ENCODE measurements at places on chromosomes 4 and X.

DNA sequence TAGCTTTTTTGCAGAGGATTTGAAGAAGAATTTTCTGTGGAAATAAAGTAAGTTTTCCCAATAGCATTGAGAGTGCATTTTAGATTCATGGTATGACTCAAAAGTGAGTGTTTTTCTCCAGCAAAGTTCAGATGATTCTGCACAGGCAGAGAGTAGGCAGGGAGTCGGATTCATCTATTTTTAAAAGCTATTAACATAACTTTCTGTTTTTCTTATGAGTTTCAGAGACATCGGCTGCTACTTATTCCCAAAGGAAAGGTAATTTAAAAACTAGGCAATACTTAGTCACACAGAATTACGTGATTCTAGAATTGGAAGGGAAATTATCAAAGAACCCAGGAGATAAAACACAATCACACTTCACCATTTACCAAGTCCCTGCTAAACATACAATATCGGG is 4.4 kb downstream of the CCDC110 start:
- no peak for DNase-seq

DNA sequence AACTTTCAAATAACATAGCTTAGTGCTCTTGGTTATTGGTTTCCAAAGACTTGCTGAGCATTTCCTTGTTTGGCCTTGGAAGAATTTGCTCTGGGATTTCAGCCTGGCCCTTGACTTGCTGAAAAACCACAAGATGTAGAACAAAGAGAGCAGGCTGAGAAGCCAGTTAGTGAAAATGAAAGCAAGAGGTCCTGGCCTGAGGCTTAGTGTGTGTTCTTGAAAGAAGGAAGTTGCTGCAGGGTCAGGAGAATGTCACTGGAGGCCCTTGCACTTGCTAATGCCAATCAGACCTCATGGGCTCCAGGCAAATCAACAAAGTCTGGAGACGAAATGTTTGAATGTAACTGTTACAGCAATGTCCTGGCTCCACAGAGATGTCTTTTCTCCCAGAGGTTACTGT is 79.4 kb downstream of the SYNPO2 start:
- no peak for DNase-seq

- no peak for DNase-seq
Measured at GRCh38 chr4:182205306-182205705, 37.9 kb upstream of the TENM3 start.

DNA sequence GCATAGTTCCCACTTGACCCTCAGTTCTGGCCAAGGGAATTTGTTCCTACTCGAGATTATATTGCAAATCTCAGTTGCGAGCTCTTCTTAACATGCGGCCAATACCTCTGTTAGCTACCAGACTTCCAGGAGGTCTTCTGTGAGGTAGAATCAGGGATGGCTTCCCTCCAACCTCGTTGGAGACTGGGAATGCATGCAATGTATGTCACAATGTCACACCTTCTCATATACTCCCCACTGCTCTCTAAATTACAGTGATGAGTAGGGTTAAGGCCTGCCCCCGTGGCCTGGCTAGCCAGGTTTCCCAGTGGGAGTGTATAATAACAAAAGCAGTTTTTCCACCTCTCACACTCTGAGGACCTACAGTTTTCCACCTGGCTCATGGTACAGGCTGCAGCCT is 1962.5 kb downstream of the ARAP2 start:
- no peak for DNase-seq

GRCh38 chr4:39433878-39434492 is 24.7 kb downstream of the RPL9 start:
- no peak for DNase-seq

DNA sequence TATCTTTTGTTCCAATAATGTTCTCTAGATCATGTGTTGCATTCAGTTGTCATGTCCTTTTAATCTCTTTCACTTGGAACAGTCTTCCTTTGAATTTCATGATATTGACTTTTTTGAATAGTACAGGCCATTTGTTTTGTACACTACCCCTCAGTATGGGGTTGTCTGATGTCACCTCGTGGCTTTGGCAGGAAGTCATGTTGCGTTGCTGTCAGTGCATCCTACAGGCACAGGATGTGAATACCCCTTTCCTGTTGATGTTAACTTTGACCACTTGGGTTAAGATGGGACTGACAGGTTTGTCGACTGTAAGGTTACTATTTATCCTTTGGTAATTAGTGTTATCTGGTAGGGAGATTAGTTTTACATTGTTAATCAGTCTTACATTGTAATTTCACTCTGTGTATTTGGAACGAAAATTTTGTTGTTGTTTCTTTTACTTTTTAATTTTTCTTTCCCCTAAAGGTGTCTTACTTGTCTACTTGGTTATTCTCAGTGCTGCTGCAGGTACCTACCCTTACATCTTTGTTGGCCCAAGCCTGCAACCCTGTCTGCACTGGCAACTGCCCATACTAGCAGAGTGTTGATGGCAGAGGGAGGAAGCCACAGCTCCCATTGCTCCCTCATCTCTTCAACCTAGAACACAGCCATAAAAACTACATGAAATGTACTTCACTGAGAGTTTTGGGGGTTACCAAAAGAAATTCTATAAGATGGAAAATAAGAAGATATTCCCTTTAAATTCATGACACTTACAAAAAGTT is 14.7 kb upstream of the ATP8A1 start:
- DNase-seq, result no peak

DNA sequence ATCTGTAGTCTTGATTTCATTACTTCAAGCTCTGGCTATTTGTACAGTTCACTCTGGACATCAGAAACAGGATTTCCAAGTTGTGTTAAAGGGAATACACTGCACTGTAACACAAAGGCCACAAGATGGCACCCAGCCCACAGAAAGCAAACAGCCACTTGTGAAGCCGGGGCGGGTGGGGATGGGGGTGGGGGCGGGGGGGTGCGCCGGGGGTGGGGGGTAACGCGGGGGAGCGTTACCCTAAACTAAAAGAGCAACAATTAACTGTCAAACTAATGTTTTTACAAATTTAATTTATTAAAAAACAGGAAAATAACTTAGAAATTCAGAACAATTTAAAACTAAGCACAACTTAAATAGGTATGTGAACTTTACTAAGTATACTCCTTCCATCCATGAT is 27.3 kb downstream of the PRDX4 start:
- DNase-seq, result no peak

DNA sequence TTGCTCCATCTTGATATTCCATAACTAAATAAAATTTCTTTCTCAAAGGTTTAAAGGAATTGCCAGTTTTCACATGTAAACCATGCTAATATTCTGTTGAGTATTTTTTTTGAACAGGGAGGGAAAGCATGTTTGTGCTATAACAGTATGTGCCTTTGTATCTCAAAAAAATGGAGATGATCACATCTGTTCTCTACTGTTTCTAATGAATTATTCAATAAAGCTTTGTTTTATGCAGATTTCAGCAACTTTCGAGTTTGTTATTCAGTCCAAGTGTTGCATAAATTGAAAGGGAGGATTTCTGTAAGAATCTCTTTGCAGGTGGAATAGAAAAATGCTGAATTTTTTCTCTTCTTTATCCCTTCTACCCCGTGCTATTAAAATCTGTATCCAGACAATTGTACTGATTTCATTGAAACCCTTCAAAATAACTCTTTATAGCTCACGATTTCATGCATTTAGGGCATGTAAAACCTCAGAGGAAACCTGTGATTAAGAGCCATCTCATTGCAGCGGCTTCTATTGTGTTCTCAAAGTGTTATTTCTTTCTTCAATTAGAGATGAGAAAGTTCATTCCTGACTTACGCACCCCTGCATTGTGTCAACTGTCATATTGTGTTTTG is 42.1 kb downstream of the NEIL3 start:
- DNase-seq, result no peak

GRCh38 chr4:137956256-137956655 is 285.9 kb downstream of the SLC7A11 start:
- no peak for DNase-seq

DNA sequence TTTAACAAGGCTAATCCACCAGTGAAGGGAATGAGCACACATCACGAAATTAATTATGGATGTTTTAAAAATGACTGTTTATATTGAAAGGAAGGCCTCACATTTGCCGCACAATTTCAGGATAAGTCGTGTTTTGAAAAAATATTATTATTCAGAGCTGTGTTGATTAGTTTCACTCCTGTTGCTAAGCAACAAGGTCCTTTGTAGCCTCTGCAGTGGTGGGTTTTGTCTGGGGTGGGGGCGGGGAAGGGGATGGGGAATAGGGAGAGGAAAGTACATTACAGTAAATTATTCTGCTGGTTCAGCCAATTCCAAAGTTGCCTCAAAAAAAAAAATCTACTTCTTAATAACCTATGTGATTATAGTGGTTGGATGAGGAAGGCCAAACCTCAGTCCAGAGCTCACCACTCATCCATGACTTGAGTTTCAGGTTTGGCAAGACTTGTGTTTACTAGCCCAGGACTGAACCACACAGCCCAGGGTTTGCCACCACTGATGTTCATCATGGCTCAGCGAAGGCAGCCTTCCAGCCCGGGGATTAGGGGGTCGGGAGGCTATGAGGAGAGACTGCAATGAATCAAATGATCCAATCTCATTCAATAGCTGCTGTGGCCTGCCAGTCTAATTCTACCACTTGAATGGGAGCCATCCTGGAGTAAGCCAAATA is 162.5 kb upstream of the ATP6AP2 start:
- no peak for DNase-seq

- DNase-seq, result peak; percentile 80
Measured at GRCh38 chr4:139554893-139555704, 920 bp downstream of the SETD7 start.

DNA sequence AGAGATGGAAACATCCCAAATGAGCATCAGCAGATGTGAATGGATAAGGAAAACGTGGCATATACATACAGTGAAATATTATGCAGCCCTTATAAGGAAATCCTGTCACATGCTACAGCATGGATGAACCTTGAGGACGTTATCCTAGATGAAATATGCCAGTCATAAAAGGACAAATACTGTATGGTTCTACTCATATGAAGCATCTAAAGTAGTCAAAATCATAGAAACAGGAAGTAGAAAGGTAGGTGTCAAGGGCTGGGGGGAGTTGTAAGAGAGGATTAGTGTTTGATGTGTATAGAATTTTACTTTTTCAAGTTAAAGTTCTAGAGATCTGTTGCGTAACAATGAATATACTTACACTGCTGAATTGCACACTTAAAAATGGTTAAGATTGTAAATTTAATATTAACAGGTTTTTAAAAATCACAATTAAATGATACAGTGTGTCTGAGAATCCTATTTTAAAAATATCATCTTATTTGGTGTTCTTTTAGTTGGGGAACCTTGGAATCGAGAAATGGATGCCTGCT is 58.5 kb downstream of the KDM6A start:
- DNase-seq, result no peak
